IPS-NIHi11 (cell line): ENCODE measurements at places on chromosomes 3 and 15.

DNA sequence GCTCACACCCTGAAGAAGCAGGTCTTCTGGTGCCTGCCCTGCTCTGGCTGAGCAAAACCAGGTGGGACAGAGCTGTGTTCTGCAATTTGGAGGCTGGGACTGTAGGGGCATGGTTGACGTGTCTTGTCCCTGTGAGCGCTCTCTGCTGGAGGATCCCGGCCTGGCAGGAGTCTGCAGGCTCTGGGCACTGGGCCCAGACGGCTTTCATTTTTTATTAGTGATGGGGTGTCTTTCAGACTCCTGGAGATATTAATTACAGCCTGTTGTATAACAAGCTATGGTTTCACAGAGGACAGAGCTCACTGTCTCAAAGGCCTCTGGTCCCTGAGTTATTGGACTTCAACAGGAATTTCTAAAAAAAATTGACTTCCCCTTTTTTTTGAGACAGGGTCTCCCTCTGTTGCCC lies 29.5 kb upstream of the ZNF710 start:
- peak; percentile 87 for DNase-seq

GRCh38 chr15:35080226-35080625 lies 4.9 kb downstream of the NANOGP8 start:
- no peak for DNase-seq

- no peak for DNase-seq
Observed at GRCh38 chr3:25480811-25481210, 52.7 kb downstream of the RARB start.

- DNase-seq: peak; percentile 79
Observed at GRCh38 chr3:37967260-37967881, 23.2 kb upstream of the VILL start.

DNA sequence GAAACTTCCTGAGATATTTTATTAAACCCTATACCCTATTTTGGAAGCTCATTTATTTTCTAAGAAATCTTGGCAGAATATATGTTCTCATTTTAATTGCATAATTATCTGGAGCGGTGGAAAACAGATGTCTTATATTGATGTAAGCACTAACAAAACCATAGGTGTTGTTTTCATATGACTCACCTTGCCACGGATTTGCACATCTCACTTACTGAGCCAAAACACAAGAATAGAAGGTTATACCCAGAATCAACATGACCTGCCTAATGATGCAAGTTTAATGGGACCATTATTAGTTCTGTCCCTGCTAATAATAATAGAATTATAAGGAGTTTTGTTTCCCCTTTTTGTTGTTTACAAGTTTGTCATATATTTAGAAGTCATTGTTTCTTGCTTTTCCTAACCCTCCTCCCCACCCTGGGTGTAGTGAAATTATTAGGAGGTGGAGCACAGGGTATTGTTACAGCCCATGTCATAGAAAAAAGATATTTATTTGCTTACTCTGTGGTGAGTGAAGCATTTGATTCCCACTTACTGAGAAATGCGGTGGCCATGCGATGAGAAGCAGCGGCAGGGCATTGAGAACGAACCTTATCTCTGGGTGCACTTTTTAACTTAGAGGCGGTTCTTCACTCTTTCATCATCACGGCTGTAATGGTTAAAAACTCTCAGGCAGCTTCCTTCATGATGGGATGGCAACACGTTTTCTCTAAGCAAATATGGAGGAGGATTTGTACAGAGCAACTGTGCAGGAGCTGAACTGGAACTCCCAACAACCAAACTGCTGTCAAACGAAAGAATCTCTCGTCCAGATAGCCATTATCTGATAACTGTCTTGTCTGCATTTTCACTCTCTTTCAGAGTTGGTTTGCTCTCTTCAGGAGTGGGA lies 521 bp downstream of the IL5RA start:
- DNase-seq: no peak

- no peak for DNase-seq
Observed at GRCh38 chr3:17116007-17116600, 231.3 kb downstream of the PLCL2 start.

DNA sequence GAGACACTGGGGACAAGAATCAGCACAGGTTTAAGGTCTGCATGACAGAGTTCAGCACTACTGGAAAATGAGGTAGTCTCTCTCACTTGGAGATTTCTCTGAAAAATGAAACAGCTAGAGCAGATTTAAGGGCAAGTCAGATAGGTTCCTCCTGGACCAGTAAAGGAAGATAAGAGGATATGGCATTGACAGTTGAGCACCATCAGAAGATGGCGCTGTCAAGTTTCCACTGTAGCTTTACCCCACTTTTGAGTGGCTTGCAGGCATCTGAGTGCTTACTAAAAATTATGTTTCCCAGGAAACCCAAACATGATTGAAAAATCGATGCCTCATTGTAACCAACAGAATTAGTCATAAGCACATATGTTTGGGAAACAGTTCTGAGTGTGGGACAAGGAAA lies 407.2 kb upstream of the UBE2E2 start:
- no peak for DNase-seq

- DNase-seq: no peak
Observed at GRCh38 chr3:61132062-61132461, 119.2 kb downstream of the FHIT start.

DNA sequence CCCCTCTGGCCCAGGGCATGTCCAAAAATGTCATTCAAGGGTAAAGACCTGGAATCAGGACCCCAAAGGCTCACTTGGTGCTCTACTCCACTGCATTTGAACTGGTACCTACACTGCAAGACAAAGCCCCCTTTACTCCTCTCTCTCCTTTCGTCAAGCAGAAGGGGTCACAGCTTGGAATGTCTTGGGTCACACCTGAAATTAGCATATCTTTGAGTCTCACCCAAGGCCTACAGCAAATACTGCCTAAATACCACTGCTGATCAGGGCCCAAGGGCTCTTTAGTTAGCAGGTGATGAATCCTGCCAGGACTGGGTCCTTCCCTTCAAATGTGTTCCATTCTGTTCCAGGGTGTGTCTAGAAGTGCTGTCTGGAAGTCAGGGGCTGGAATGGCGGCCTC lies 320.6 kb downstream of the SV2B start:
- no peak for DNase-seq

DNA sequence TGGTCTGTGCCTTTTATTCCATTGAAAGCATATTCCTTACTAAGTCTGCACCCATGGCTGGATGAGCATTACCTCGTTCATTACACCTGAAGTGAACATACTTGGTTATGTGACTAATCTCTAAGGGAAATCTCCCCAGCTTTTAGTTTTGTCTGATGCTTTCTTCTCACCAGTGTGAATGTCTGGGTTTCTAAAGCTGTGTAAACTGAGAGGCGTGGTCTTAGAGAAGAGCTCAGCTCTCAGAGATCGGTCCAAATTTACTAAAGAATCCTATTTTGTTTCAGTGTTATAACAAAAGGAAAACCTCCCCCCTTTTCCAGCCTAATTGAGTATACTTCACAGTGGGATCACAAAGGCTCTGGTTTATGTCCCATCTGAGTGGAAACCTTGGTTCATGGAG lies 352.3 kb downstream of the PTPRG start:
- no peak for DNase-seq

- DNase-seq: no peak
Observed at GRCh38 chr3:127734754-127735473, 62.2 kb downstream of the ABTB1 start.

DNA sequence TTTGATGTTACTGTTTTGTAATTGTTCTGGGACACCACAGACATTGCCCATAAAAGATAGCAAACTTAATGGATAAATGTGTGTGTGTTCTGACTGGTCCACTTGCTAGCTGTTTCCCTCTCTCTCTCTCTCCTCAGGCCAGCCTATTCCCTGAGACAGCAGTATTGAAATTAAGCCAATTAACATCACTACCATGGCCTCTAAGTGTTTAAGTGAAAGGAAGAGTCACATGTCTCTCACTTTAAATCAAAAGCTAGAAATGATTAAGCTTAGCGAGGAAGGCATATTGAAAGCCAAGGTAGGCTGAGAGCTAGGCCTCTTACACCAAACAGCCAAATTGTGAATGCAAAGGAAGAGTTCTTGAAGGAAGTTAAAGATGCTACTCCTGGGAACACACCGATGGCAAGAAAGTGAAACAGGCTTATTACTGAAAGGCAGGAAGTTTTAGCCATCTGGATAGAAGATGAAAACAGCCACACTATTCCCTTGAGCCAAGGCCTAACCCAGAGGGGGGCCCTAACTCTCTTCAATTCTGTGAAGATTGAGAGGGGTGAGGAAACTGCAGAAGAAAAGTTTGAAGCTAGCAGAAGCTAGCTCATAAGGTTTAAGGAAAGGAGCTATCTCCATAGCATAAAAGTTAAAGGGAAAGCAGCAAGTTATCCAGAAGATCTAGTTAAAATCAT lies 295.1 kb downstream of the CHST2 start:
- no peak for DNase-seq
